ENCODE measurements at places on chromosomes 3 and 15.

GRCh38 chr15:27418726-27419125 is 447.7 kb downstream of the GABRG3 start:
- peak; percentile 26 for DNase-seq

DNA sequence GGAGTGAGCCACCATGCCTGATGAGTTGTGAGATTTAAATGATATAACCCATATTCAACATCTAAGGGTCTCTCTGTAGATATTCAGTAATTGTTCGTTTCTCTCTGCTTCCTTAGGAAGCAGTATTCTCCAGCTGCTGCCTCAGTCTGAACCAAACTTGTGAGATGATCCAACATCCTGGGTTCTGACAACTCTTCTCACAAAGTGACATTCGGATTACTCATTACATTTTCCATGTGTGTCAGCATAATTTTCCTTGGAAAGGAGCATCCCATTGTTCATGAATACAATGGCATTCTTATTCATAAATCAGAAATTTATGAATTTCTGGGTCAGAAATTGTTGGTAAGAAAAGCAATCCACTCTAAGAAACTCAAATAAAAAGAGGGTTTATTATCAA is 15.0 kb upstream of the SEC22A start:
- DNase-seq: no peak

- no peak for DNase-seq
Observed at GRCh38 chr3:89925976-89926375, 818.6 kb downstream of the EPHA3 start.

DNA sequence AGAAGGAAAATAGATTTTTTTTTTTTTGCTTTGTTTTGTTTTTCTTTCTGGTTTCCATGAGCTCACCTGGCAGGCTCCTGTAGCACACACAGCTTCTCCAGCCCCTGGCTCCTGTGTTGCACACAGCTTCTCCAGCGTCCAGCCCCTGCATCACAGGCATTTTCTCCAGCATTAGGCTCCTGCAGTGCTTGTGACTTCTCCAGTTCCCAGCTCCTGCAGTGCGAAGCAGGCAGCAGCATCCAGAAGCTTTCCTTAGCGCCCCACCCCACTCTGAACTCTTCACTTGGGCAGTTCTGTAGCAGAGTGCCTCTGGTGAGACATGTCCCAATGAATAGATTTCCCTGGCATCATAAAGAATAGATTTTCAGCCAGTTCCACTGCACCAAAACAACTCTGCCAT is 5.5 kb upstream of the CCDC39 start:
- DNase-seq: no peak

DNA sequence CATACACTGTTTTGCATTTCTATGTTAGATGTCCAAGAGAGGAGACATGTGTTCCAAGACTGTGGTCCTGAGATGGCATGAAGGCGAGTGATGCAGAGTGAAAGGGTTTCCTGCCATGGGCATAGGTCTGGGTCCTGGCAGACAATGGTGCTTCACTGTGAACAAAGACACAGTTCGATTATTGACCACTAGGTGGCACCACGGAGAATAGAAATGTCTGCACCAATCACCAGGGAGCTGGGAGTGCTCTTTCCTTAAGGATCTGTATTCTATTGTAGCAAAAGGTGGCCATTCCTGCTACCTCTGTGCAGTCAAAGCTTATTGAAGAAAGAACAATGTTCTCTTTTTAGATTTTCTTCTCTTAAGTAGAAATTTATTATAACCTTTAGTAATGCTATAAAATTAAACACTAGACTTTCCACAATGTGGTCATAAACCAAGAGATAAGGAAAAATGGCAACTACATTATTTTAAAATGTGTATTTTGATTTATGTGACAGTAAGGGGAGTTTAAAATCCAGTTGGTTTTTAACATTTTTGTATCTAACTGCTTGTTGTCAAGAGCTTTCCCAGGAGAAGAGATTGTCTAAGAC is 88.7 kb downstream of the GABRG3 start:
- DNase-seq: peak; percentile 30

DNA sequence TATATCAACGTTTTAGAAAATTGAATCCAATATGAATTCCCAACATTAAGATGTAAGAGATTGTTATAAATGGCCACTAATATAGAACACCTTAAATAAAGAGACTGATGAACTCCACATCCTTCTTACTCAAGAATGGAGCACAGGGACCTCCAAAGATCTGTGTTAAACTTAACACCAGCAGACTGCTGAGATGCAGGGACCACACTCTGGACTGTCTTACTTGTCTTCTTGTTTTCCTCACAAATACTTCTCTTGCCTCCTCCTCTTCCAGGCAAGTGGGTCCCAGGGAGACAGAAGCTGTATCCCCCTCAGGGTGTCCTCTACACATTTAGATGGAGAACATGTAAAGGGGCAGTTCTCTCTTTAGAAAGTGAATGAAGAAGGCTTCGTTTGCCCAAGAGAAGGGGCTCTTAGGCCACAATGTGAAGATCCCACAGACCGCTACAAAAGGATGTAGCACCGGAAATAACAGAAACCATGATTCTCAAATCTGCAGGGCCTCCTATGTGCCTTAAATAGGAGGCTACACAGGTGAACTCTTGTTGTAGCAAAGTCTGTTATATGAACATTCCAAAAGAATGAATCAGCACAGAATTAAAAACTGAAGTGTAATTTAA is 52.2 kb downstream of the SATB1 start:
- DNase-seq: no peak
